ENCODE measurements at places on chromosomes 1 and 21.

GRCh38 chr1:181179987-181180365, 91.5 kb downstream of the IER5 start:
- DNase-seq: no peak

- no peak for DNase-seq
Measured at GRCh38 chr1:72355899-72356298, 73.6 kb upstream of the NEGR1 start.

- DNase-seq: no peak
Measured at GRCh38 chr1:21313886-21314721, 23.8 kb upstream of the ECE1 start.

DNA sequence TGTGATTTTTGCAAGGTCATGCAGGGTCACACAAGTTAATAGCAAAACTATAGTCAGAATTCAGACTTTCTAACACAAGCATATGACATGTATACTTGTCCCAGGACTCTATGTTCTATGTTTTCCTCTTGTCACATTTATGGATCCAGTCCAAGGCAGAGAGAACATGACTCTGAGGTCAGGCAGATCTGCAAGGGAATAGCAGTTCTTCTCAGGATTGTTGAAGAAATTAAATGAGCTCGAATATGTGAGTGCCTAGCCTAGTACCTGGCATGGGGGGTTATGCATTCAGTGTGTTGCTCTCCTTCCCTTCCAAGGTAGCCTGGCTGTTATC, 9.5 kb upstream of the RPTN start:
- DNase-seq: no peak

- no peak for DNase-seq
Measured at GRCh38 chr1:78045563-78045925, 222 bp upstream of the GIPC2 start.

DNA sequence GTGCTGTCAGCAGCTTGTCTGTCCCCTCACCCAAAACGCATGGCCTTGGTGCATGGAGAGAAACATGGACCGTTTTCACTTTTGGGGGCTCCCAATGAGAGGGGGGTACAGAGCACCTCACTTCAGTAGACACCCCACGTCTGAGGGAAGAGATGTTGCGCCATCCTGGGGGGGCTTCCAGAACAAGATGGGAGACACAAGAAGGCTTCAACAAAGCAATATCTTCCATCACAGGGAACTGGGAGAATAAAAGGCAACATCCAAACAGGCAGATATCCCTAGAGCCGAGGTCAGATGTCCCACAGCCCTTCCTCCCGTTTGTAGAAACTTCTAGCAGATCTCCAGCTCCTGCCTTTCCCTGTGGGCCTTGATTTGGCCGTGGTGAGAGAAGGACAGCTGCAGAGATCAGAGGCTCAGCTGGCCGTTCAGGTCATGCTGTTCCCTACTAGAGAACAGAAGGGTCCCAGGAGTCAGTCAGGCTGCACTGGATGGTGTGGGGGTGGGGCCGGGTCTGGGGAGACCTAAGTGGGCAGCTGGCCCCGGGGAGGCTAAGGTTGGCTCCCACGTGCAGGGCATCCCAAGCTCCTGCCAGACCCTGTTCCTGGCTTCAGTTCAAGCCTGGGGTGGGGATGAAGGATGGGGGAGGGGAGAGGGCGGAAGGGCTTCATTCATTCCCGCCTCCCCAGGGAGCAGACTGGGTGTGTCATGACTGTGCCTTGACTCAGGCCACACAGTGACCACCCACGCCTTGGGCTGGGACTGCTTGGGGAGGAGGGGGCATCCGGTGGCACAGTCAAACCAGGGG, 4.4 kb downstream of the PLOD1 start:
- no peak for DNase-seq

DNA sequence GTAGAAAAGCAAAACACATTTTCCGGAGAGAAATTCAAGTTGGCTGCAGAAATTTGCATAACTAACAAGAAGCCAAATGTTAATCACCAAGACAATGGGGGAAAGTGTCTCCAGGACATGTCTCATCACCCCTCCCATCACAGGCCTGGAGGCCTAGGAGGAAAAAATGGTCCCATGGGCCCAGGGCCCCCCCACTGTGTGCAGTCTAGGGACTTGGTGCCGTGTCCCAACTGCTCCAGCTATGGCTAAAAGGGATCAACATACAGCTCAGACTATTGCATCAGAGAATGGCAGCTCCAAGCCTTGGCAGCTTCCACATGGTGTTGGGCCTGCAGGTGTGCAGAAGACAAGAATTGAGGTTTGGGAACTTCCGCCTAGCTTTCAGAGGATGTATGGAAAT, 138.2 kb downstream of the USH2A start:
- DNase-seq: no peak

GRCh38 chr21:44920694-44921604, at the start of gene ITGB2:
Gene ITGB2 (minus strand): TSS chr21:44920899. CDS start chr21:44910782, 10,117 bp downstream.
- no peak for DNase-seq

GRCh38 chr1:107051266-107051665, 5.2 kb upstream of the PRMT6 start:
- DNase-seq: no peak

- no peak for DNase-seq
Measured at GRCh38 chr1:165564561-165564960, 20.8 kb downstream of the LRRC52 start.

- no peak for DNase-seq
Measured at GRCh38 chr1:23736437-23737134, 6.7 kb upstream of the ELOA start.

- no peak for DNase-seq
Measured at GRCh38 chr1:74584185-74584584, 71.8 kb upstream of the LRRC53 start.

DNA sequence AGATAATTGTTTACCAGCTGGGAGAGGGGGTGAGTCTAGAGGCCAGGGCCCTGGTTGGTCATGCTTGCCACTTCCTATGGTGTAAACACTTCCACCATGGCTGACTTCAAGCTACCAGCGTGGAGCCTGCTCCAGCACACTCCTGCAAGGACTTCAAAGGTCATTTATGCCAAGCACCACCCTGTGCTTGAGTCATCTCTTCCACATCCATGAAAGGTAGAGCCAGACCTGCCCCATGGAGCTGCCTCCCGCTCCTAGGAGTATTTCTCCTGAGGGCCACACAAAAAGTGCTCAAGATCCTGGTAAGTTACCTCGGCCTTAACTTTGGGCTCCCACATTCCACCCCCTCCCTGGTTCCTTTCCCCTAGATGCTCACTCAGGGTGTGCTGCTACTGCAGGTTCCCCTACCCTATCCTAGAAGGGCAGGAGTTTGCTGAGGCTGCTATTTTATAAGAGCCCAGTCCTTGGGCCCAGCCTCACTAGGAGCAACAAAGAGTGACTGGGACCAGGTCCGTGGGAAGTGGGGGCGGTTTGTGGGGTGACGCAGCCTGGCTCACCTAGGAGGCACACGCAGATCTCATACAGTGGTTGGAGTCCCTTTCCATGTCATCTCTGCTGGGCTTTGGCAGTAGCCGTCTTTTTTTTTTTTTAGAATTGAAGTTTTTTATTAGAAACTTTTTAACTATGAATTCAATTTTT, 2.4 kb downstream of the RAB7B start:
- no peak for DNase-seq

- DNase-seq: no peak
Measured at GRCh38 chr1:42035205-42035829, 116.6 kb upstream of the HIVEP3 start.

- no peak for DNase-seq
Measured at GRCh38 chr1:184385865-184386311, 941 bp upstream of the C1orf21 start.

- no peak for DNase-seq
Measured at GRCh38 chr1:63866084-63866483, 92.3 kb downstream of the ROR1 start.

DNA sequence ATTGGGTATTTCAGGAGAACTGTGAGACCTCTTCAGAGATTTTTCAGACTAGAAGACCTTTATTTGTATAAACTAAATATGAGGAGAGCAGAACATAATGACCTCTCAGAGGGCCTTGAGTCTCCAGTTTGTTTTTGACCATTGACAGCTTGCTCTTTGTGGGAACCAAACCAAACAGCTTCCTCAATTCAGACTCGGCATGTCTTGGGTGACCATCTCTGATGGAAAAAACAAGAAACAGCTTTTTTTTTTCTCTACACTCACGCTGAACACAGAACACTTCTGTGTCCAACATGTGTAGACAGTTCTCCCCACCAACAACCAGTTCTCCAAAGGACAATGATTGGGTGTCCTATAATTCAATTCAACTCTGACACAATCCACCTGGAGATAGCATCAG, 11.5 kb downstream of the ATP1A4 start:
- DNase-seq: no peak

DNA sequence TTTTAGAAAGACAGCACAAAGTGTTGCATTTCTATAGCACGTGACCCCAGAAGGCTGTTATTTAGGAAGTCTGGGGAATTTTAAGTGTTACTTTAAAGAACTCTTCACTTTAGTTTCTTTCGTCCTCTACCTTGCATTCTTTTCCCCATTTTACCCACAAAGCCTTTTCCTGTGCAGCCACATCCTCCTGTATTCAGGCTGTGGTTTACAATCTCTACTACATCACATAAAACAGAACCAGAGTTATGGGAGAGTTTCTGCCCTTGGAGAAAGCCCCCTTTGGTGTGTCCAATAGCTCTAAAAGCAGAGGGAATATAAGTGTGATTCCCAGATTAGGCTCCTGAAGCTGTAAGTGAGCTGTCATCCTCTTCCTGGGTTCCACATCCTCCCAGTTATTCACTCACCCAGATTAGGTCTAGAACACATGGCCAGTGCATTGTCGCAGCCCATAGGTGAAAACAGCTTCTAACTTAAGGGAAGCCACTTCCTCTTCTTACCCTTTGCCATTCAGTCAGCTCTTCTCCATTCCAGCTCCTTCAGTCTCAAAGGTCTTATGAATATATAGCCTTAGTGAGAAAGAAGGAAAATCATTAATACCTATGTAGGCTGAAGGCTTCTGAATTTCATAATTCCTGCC, 171.1 kb downstream of the PIGK start:
- DNase-seq: no peak

GRCh38 chr1:168342572-168343280, 62.0 kb downstream of the TBX19 start:
- peak; percentile 85 for DNase-seq

- no peak for DNase-seq
Measured at GRCh38 chr1:25675729-25676476, 59.3 kb downstream of the MAN1C1 start.

- no peak for DNase-seq
Measured at GRCh38 chr1:42427240-42427639, 28.6 kb downstream of the ZMYND12 start.

DNA sequence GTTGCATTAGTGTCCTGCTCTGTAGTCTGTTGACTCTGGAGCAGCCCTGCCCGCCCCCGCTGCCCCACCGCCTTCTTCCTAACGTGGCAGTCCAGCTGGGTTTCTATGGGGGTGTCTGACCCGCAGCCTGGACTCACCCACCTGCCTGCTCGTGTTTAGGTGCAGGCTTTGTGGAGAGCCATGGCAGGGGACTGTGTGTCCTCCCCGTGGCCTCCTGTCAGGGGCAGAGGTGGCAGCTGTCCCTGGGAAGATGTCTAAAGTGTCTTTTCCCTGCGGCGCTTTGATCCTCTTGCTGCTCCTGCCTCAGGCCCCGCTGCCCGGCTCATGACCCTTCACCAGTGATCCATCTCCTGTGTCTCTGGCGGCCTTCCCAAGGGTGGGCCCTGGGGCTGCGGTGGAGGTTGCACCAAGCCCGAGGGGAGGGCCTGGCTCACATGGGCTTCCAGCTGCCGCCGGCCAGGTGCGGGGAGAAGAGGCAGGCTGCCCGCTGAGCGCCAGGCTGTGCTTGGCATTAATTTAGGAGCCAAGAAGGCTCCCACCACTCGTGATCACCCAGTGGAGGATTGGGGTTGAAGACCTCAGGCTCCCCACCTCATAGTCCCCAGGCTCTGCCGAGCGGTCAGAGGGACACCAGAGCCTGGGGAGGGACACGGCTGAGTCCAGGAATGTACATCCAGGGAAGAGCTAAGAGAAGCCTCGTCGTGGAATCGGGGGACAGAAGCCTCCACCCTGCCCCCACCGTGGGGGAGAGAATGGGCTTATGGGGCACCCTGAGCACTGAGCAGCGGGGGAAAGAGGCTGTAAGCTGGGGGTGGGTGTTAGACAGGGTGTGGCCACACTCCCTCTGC, 44.1 kb downstream of the COL18A1 start:
- DNase-seq: no peak

DNA sequence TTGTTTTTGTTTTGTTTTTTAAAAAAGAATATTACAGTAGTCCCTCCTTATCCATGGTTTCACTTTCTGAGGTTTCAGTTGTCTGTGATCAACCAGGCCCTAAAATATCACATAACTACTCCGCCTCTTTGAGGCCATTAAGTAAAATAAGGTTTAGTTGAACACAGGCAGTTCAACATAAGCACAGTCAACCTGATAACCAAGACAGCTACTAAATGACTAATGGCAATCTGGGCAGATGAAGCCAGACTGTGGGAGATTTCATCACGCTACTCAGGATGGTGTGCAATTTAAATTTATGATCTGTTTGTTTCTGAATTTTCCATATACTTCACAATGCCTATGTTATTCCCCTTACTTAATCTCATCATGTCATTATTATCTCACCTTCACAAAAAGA, 30.1 kb downstream of the LDLRAD1 start:
- DNase-seq: no peak

GRCh38 chr21:37273440-37273839, 6.3 kb upstream of the VPS26C start:
- DNase-seq: no peak

GRCh38 chr1:181789395-181789794, 272.1 kb downstream of the ZNF648 start:
- no peak for DNase-seq

- DNase-seq: no peak
Measured at GRCh38 chr1:55252942-55253589, 37.9 kb upstream of the USP24 start.

DNA sequence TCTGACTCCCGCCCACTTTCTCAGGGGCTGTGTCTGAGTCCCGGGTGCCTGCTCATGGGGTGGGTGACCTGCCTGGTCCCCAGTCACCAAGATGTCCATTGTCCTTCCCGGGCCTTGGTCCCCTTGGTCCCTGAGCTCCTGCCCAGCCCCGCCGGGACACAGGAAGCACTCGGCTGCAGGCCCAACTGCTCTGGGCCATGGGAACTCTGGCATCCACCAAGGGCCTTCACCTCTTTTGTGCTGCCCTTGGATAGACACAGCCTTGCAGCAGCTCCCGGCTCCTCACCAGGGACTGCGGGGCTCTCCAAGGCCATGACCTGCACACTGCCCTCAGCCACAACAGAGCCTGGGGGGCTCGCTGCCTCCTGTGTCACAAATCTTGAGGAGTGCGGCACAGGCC, 22.1 kb upstream of the MX1 start:
- DNase-seq: no peak

- no peak for DNase-seq
Measured at GRCh38 chr21:42156690-42157605, 62.0 kb upstream of the ABCG1 start.

Measured in erythroblast (primary cell).